ENCODE measurements at places on chromosomes 13 and 19.

GRCh38 chr19:19348266-19348665, 27.6 kb downstream of the MAU2 start:
- no peak for DNase-seq

GRCh38 chr13:49760558-49760957, 31.9 kb downstream of the KPNA3 start:
- DNase-seq: no peak

DNA sequence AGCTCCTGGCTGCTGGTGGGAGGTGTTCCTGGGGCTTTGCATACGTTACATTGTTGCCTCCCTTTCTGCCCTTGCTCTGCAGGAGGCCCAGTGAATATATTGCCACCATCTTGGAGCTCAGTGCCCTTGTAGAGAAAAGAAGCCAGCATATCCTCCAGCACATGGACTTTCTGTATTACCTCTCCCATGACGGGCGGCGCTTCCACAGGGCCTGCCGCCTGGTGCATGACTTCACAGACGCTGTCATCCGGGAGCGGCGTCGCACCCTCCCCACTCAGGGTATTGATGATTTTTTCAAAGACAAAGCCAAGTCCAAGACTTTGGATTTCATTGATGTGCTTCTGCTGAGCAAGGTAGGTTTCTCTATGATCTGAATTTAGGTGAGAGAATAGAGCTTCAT, 10.5 kb downstream of the CYP4F12 start:
- no peak for DNase-seq

GRCh38 chr13:35469806-35470525, 6.5 kb downstream of the MAB21L1 start:
- DNase-seq: no peak

GRCh38 chr13:104750377-104750776, 1684.2 kb upstream of the SLC10A2 start:
- DNase-seq: no peak

- DNase-seq: no peak
These were observed 7.4 kb downstream of the EID2B start for GRCh38 chr19:39525205-39525604.

DNA sequence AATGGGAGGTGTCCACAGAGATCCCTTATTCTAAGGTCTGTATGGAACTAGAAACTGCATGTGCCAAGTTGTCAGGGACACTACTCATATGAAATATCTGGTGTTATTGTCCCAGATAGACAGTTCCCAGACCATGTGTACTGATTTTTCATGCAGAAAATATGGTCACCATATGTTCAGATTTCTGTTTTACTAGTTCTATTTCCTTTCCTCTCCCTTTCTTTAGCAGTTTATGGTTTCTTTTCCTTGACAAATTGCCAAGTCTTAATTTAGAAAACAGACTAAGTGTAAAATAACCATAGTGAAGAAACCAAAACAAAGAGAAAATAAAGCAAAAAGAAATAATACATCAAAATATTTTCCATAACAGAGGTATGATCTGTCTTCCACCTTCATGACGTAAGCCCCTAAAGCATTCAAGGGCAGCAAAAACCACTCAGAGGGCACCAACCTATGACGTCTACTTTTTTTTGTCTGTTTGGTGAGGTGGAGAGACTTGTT, 248.5 kb downstream of the KCTD12 start:
- DNase-seq: no peak

DNA sequence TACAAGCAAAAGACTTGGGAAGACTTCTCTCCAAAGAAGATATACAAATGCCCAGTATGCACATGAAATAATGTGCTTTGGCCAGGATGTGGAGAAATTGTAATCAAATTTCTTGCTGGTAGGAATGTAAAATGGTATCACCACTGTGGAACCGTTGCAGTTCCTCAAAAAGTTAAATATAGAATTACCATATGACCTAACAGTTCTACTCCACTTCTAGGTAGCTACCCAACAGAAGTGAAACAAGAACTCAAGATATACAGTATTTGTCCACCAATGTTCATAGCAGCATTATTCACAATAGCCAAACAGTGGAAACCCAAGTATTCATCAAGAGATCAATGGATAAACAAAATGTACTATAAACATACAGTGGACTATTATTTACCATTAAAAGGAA, 95.0 kb upstream of the KLF5 start:
- no peak for DNase-seq

DNA sequence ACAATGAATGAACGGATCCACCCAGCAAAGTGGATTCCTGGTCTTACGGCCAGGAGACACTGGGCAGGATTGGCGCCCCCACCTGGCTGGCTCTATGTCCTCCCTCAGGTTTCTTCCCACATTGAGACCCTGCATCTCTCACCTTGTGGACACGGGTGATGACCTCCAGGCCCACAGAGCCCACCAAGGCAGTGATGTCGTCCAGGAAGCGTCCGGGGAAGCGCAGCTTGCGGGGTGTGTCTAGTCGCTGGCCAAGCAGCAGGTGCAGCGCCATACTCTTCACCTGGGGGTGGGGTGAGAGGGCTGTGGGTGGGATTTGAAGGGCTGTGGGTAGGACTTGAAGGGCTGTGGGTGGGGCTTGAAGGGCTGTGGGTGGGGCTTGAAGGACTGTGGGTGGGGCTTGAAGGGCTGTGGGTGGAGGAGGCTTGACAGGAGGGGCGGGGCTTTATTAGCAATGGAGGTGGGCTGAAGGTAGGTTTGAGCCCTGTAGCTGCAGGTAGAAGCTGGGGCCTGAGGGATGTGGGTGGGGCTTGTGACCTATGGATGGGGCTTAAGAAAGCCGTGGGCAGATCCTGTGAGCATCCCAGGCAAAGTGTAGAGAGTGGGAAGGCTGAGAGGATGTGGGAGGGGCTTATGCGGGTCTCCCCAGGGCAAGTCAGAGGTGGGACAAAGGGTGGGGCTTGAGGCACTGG, 12.1 kb upstream of the ANGPTL8 start:
- DNase-seq: no peak

Measured in CD4-positive, alpha-beta T cell treated with Interleukin-2 at 100 ng/mL for 4 hours (primary cell).